Amygdala (tissue), 56 donors: ENCODE measurements at places on chromosomes 3 and 15.

GRCh38 chr3:136612512-136612911 is 139.7 kb downstream of the STAG1 start:
- no peak for DNase-seq

GRCh38 chr3:49255112-49255511 is 21.9 kb downstream of the C3orf62 start:
- no peak for DNase-seq

DNA sequence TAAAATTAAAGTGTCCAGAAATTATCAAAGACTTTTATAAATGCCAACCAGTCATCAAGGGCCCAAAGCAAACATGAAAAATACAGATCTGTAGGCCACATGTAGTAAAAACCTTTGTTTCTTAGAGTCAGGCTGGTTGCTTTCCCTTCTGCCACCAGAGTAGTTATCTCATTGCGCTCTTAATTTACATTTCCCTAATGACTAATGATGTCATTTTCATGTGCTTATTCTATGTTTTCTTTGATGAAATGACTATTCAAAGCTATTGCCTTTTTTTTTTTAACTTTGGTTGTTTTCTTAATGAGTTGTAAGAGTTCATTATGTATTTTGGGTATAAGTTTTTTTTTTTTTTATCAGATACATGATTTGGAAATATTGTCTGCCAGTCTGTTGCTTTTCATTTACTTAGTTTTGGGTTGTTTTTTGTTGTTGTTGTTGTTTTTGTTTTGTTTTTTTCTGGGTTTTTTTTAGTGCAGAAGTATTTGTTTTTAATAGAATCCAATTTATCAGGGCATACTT is 140.6 kb downstream of the HCN4 start:
- DNase-seq, result no peak

GRCh38 chr3:186826410-186826975 is 16.0 kb upstream of the ADIPOQ start:
- no peak for DNase-seq

GRCh38 chr3:108202834-108203233 is 19.4 kb downstream of the IFT57 start:
- DNase-seq, result no peak

GRCh38 chr3:135981701-135982403 is 16.3 kb downstream of the PPP2R3A start:
- no peak for DNase-seq

- peak; percentile 51 for DNase-seq
These were observed 50.8 kb downstream of the CPN2 start for GRCh38 chr3:194300382-194300758.

- DNase-seq, result no peak
These were observed 290.6 kb downstream of the ADAMTS17 start for GRCh38 chr15:100050877-100051786.

DNA sequence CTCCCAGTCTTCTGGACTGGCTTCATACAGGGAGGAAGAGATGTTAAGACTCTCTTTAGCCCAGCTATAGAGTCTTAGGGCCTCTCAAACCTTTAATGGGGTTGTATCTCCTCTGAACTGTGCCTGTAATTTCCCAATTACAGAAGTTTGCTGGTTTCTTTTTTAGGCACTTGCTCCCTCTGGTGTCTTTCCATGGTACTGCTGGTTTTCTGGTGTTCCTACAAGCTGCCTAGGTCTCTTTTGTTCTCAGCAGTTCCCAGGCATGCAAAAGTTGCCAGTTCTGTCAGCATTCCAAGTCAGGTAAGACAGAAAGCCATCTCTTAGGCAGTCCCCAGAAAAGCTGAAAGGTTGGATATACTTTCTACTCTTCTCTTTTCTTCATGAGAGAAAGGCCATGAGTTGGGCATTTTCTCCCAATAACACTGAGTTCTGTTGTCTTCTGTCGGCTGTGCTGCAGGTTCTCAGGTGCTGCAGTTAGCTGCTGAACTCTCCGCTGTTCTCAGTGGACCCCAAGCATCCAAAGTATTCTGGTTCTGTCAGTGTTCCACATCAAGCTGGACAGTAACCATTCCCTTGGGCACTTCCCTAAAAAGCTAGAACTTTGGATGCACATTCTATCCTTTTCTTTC is 54.4 kb upstream of the EHHADH start:
- DNase-seq, result no peak

GRCh38 chr3:57706462-57706861 is 13.6 kb upstream of the DENND6A start:
- no peak for DNase-seq

DNA sequence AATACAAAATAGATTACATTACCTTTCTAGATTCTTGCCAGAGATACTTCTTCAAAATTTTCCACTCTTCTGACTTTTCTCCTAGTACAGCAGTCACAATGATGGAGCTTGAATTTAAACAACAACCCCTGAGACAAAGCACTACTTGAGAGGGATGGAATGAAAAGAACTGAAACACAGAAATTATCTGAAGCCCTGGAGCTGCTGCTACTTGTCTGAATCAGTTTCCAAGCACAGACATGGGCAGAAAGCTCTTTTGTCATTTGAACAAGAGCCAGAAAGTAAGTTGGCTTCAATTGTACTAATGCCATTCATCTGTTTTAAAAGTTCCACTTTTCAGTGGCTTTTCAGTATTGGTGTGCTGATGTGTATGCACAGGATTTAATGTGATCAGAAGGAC is 718.5 kb upstream of the ARPP21 start:
- DNase-seq, result no peak

DNA sequence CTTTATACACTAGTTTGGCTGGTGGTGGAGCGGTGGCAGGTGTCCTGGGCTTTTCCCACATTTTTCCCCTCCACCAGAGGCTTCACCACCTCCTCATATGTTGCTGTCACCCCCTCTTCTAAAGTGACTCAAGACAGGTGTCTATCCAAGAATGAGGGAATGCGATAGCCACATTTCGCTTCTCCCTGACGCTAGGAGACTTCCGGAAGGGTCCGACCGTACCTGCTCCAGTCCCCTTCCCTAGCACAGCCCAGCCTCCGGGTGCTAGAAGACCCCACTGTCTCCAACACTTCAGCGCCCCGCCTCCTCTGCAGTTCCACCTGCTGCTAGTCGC is 496 bp downstream of the SCAMP2 start:
- DNase-seq, result no peak

DNA sequence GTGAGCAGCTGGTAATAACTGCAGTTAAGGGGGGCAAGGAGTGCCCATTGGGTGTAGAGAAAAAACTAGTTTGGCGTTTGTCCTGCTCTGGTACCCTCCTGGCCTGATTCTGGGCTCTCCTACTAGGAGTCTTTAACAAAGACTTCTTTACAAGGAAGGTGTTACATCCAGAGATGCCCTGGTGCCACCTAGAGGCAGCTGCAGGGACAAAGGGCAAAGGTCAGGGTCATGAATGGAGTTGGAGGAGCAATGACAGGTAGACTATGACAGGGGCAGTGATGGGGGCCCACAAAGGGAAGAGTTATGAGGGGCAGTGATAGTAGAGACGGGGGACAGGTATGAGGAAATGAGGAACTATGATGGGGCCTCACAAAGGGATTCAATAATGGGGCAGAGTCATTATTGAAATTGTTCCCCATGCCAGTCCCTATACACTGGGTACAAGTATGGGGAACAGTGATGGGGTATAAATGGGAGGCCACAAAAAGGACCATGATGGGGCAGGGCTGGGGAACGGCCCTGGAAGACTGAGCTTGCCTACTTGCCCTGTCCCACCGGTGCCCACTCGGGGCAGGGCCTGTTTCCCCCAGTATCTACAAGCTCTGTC is 7.9 kb downstream of the CCDC71 start:
- DNase-seq, result peak; percentile 34
